Activated CD8-positive, alpha-beta T cell treated with anti-CD3 and anti-CD28 coated beads, Interleukin-2, amount 10 ng/mL, durations not matched to agents 7 days and 5 days (primary cell): ENCODE measurements at places on chromosomes 12 and 14. TPM values are rescaled to one million over a fixed set of nuclear protein-coding genes. Genes with fewer than 3 reads are reported as not detected.

- DNase-seq = peak; percentile 59
Observed at GRCh38 chr12:91326058-91327027, 143.7 kb upstream of the DCN start.

DNA sequence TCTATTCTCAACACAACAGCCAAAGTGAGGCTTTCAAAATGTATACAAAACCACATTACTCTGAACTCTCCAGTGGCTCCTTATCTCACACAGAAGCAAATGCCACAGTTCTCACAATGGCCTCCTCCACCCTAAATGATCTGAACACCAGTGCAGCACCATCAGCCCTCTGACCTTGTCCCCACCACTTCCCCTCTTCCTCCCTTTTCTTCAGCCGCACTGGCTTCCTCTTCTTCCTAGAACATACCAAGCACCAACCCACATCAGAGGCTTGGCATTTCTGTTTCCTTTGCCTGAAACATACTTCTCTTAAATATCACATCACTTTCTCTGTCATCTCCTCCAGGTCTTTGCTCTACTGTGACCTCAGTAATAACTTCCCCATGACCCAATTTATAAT, 66.3 kb downstream of the GPR135 start:
- peak; percentile 84 for DNase-seq

DNA sequence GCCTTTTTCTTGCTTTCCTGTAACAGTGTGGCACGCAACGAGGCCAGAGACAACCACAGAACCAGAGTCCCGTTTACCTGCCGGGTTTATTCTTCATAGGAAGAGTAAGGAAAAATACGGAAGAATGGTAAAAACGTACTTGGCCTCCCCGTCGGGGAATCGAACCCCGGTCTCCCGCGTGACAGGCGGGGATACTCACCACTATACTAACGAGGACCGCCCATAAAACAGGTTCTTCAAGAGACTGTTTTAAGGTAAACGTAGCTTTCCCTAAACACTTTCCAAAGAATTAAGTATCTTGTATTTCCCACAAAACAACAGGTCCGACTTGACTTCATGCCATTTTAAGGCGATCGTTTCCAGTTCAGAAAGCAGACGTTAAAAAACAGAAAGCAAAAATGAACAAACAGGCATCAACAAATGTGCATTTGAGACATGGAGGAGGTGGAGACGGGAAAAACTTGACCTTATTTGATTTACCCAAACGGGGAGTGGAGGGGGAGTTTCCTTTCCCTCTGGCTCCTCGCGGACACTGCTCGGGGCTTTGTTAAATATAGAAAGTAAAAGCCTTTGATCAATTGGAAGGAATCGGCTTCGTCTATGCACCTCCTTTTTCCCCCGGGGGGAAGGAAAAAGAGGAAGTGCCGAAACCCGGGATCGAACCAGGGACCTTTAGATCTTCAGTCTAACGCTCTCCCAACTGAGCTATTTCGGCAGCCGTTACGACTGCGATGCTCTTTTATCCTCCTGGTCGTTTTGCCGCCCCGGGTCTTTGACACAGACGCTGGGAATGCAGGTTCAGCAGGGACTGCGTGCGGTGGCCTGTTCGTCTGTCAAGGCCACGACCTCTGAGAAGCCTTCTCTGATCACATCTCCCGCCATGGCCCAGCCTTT, 13.0 kb upstream of the UBC start:
- DNase-seq = peak; percentile 95

Gene THAP2
- total RNA-seq = 5.2 TPM

Gene CFAP54
- 1.2 TPM for total RNA-seq
